ENCODE measurements at places on chromosomes 3 and 15.

DNA sequence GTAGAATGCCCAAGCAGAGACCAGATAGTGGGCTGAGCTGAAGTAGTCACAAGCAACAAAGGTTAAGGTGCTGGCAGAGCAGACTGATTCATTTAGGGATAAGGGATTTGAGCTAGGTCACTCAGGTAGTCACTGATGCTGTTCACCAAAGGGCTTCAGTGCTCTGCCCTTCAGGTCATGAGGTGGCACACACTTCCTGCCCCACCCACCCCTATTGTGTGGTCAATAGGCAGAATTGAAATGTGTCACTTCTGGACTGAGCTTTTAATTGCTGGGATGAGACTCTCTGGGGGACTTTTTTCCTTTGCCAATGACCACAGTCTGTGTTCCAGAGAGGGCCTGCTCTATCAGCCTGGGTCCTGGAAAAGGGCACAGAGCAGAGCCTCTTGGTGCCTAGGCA is 2.9 kb upstream of the DIS3L start:
- no peak for DNase-seq

- DNase-seq: no peak
Measured at GRCh38 chr3:31407665-31408064, 125.1 kb upstream of the STT3B start.

DNA sequence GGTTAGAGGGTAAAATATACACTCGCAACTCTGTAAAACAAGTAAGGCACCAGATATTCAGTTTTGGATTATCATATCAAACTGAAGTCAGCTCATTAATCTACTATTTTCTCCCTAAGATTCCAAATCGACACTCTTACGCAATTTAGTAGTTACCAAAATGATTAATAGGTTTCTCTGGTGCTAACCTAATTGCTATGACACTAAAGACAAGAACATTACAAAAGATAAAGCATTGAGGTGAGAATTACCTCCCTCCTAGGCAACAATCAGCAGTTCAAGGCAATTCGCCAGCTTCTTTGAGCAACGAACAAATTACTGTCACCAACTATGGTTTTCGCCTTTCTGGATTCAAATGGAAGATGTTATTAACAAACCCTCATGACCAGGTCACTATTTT is 1305.0 kb downstream of the ROBO2 start:
- no peak for DNase-seq

DNA sequence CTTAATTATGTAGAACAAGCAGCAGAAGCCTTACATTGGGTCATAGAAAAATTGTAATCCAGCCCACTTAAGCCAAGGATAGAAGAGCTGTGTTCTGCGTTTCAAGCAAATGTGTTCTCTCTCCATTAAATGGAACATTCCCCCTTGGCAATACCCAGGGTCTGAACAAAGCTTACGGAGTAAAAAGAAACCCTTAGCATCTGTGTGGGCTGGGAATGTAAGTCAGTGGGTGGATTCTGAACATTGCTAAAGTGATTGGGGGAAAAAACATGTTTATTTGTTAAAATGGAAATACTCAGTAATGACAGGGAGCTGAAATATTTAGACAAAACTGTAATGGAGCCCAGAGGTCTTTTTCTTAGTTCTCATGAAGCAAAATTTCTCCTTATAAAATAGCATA is 147.4 kb downstream of the DUT start:
- DNase-seq: no peak

DNA sequence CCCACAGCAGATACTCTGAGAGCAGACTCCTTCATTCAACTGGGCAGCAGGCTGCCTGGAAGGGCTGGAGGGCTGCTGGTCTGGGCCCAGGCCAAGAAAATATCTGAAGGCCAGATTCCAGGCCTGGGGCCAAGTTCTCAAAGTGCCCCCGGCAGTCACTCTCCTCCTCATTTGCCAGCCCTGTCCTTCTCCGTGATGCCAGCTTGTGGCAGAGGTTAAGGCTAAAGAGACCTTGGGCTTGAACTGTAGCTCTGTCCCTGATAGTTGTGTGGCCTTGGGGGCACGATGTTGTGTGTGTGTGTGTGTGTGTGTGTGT is 39.0 kb downstream of the FAM3D start:
- no peak for DNase-seq

GRCh38 chr3:47661121-47661752 is 82.6 kb upstream of the CSPG5 start:
- no peak for DNase-seq

DNA sequence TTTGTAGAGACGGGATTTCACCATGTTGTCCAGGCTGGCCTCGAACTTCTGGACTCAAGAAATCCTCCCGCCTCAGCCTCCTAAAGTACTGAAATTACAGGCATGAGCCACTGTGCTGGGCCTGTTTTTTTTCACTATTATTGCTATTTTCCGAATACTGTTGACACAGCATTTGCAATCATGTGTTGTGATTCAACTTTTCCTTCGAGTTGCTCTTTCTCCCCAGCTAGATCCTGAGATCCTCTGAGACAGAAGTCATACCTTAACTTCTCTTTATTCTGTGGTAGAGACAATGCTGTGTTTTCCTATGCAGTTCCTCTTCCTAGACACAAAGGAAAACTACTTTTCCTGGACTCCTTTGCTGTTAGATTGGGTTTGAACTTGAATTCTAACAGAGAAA is 46.4 kb upstream of the USP3 start:
- DNase-seq: no peak

GRCh38 chr3:82143661-82144412 is 382.4 kb upstream of the GBE1 start:
- DNase-seq: no peak

DNA sequence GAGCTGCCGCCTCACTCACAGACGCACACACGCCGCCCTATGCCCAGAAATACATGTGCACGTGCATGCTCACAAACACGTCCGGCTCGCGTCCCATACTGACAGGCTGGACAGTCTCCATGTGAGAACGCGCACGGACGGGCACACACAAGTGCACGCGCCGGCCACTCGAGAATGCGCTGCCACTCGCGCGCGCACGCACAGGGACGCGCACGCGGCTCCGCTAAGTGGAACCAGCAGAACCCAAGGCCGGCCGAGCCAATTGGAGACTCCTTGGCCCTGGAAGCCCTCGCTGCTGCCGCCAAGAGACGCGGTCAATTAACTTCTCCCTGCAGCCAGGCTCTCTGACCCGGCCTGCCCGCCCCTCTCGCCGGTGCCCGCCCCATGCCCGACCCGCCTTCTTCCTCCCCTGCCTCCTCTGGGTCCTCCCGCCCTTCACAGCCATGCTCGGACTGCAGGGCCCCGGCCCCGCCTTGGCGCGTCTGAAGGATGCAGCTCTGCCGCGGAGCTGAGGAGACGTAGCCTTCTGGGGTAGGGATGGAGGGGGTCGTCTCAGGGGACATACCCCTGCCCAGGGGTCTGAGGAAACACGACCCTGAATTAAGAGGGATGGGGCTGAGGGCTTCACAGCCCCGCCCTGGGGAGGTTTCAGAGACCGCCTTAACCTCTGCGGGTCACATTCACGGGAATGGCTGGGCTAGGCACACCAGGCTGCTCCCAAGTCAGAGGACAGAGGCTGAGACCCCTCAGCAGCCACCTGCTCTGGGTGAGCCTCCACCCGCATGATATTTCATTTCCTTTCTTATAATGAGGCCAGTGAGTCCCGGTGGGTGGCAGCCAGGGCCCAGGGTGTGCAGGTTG is 15.0 kb downstream of the PTH1R start:
- DNase-seq: peak; percentile 54
